ENCODE measurements at places on chromosomes 5 and 9.
A peak's percentile ranks its signal among the peaks of the same experiment; 100 is the strongest.

DNA sequence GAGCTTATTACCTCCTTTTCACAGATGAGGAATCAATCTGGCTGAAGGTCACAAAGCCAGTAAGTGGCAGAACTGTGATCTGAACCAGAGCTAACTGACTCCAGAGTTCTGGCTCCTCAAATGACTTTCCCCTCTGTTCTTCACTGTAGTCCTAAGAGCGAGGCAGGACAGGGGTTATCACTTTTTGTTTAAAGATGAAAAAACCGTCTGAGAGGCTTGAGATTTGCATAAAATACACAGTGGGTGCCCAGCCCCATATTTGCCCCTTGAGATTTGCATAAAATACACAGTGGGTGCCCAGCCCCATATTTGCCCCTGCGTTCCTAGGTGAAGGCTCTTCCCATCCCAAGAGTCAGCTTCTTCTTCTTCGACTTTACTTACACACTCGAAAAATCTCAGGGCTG is 667 bp downstream of the FBXO10 start:
- DNase-seq: peak; percentile 57

GRCh38 chr5:154397652-154398406 is 48.0 kb upstream of the SAP30L start:
- DNase-seq: no peak

GRCh38 chr9:127796225-127796813 is 6.4 kb upstream of the FPGS start:
- peak; percentile 58 for DNase-seq

DNA sequence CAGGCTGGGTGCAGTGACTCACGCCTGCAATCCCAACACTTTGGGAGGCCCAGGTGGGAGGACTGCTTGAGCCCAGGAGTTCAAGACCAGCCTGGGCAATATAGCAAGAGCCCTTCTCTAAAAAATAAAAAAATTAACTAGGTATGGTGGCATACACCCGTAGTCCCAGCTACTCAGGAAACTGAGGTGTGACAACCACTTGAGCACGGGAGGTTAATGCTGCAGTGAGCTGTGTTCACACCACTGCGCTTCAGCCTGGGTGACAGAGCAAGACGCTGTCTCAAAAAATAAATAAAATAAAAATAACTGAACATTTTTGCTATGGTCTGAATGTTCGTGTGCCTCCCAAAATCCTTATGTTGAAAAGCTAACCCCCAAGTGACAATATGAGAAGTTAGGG is 24.5 kb downstream of the AGTPBP1 start:
- DNase-seq: no peak

- no peak for DNase-seq
Observed at GRCh38 chr5:149988126-149988525, 12.3 kb downstream of the TIGD6 start.

DNA sequence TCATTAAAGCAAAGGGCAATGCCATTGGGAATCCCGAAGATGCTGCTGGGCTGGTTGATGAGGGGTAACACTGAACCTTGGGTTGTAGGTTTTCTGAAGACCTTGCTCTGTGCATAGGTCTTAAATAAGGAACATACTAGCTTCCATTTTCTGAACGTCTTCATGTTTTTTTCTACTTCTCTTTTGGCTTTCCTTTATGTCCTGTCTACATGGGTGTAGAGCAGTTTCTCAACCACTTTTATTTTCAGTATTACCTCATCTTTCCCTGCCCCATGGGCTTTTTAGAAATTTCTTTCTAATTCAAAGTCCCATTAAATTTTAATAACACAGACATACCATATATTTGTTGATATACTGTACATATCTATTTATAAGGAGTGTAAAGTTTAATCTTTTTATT is at the start of gene IFNA14:
TSS of gene IFNA14 (minus strand) at position 95 of the 400 bp plus-strand sequence. CDS start at position 25, 70 bp downstream.
- DNase-seq: no peak

GRCh38 chr5:87570366-87570765 is 157.6 kb upstream of the CCNH start:
- no peak for DNase-seq

DNA sequence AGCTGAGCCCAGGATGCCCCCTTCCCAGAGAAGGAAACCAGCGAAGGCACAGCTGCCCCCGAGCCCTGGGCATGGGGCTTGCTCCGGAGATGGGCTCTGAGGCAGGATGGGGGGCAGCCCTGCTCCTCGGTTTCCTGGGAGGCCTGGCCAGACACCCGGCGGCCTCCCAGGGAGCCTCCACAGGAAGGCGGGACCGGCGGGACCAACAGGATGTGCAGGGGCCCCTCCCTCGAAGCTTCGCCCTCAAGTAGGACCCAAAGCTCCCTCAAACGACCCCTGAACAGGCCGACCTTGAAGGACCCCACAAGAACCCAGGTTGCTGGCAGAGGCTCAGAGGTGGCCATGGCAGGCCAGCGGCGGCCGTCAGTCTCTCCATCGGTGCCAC is 11.7 kb downstream of the EXD3 start:
- no peak for DNase-seq

- no peak for DNase-seq
Observed at GRCh38 chr9:69649566-69650250, 22.5 kb downstream of the APBA1 start.

DNA sequence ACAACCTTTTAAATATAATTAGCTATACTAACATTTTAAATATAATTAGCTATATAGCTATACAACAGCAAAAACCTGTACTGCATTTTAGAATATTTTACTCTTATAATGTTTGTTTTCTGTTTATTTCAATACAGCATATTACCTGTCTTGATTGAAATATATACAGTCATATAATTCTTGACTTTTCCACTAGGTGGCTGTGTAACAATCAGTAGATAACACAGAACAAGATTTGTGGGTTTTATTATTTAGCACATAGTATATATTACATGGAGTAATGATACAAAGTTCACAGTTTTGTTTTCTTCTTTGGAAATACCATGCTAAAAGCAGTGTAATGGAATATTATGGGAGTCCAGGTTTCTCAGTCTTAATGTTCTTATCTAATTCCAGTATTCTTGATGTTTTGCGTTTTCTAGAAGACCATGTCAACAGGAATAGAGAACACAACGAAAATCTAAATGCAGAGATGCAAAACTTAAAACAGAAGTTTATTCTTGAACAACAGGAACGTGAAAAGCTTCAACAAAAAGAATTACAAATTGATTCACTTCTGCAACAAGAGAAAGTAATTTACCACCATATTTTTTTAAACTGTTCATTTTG is 13.3 kb downstream of the HMMR start:
- peak; percentile 21 for DNase-seq

- DNase-seq: peak; percentile 7
Observed at GRCh38 chr9:135847833-135848232, 59.5 kb downstream of the CAMSAP1 start.

- no peak for DNase-seq
Observed at GRCh38 chr5:136090319-136090718, 42.3 kb upstream of the SMAD5 start.

- no peak for DNase-seq
Observed at GRCh38 chr9:13478160-13478559, 198.7 kb upstream of the MPDZ start.

- DNase-seq: no peak
Observed at GRCh38 chr9:122191584-122191983, 31.9 kb downstream of the MORN5 start.

- DNase-seq: no peak
Observed at GRCh38 chr5:123455640-123456039, 32.4 kb upstream of the CEP120 start.

- no peak for DNase-seq
Observed at GRCh38 chr9:90720621-90721265, 78.1 kb upstream of the DIRAS2 start.
